Ascending aorta (tissue), 2 donors: ENCODE measurements at places on chromosomes 3 and 15.

- no peak for DNase-seq
These were observed 44.4 kb upstream of the LARS2 start for GRCh38 chr3:45343947-45344346.

- DNase-seq = no peak
These were observed 21.8 kb upstream of the KLF13 start for GRCh38 chr15:31304751-31305365.

DNA sequence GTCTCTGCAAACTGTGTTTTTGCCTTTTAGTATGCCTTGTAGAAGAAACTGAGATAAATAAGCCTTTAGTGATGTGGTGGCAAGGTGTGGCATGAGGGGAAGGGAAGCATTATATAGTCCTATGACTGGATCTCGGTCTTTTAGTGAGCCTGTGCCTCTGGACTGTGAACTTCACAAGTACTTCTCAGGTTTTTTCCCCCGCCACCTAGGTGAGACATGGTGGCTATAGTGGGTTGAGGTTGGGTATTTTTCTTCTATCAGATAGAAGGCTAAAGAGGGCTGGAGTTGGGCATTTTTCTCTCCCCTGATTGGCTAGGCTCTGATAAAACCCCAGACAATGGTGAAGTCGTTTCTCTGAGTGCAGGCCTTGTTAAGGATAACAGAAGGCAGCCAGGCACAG, 38.7 kb upstream of the ZFAND6 start:
- no peak for DNase-seq

DNA sequence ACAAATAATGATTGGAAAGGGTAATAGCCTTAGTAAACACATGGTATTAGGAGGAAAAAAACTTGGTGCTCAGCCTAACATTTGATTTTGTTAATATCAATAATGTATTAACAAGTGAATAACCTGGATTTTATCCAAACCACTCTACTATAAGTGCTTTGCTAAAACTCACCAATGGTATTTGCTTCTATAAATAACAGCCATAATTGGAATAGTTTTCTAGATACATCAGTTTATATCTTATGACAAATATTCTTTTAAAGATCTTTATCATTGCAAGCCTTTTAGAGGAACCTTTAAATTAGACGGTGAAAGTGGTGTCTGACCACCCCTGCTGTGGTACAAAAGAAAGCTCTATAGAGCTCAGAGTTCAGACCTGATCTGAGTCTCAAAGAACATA, 123.9 kb downstream of the SHOX2 start:
- DNase-seq = no peak

DNA sequence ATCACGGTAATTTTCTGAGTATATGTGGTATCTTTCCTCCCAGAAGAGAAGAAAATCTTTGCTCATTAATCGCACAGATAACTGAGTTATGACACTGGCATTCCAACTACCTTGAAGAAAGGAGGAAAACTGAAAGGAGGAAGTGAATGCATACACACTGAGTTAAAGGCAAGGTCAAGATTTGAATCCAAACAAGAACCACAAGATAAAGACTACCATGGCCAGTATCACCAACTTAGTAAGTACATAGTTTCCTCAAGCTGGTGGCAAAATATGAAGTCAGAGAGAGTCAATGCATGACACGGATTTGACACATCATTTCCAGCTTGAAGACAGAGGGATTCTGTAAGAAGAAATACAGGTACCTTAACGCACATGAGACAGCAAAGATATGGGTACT, 287.5 kb downstream of the ULK4 start:
- DNase-seq = no peak

DNA sequence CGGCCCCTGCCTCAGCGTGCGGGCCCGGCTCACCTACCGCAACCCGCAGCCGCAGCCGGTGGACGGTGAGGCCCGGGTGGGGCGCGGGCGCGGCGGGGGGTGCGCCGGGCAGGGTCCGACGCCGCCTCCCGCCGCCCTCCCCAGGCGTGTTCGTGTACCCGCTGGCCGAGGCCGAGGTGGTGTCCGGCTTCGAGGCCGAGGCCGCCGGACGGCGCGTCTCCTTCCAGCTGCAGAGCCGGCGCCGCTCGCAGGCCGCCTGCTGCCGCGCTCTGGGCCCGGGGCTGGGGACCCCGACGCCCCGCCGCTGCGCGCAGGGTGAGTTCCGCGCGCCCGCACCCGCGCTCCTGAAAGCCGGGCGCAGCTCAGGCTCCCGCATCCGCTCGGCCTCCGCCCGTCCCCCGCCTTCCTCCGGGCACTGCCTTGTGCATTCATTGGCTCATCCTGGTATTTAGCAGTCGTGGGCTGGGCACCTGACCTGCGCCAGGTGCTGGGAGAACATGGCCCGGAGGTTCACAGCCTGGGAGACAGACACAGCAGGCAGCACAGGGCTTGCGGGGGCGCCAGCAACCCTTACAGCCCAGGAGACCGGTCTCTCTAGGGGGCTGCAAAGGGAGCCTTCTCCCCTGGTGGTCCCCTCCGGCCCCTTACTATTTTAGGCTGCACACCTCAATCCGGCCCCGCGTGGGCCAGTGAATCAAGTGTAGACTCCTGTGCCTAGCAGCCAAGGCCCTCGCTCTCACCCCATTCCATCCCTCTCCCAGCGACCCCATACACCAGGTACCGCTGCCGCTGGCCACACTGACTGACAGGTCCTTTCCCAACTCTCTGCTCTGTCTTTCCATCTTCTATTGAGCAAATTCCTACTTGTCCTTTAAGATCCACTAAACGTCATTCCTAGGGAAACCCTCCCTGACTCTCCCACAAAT, 1.5 kb downstream of the VWA5B2 start:
- no peak for DNase-seq

DNA sequence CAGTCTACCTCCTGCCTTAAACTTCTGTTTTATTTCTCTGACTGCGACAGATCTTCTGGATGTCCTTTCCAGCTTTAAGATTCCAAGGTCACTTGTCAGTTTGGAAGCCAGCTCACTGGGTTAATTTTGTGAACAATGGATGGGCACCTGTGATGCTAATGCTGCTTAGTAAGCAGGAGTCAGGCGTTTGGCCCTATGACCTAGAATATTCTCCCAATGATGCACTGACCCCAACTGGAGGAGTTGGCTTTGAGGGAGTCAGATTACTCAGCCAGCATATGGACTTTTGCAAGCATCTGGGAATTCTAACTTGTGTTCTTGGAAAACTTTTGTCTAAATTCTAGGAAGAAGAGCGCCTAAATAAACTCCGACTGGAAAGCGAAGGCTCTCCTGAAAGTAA, 28.1 kb downstream of the HACD3 start:
- no peak for DNase-seq

DNA sequence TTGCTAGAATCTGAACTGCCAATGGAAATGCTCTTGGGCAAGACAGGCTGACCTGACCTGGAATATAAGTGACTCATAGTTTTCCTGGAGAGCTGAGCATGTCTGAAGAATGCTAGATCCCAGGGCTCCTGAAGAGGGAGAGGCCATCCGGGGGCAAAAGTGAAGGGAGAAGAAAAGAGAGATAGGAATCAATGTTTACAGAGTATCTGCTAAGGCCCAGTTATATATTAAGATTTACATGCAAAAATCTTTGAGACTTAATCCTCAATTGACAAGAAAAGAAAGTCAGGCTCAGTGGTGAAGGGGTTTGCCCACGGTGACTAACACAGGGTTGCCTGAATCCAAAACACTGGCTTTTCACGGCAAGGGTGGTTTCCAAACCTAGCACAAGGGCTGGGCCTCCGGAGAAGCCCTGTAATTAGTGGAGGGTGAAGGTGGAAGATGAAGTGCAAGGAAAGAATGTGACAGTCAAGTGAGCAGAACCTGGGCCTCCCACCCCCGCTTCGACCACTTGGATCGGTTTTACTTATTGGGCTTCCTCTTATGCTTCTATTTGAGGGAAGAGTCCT, 91.7 kb upstream of the FGF12 start:
- no peak for DNase-seq

DNA sequence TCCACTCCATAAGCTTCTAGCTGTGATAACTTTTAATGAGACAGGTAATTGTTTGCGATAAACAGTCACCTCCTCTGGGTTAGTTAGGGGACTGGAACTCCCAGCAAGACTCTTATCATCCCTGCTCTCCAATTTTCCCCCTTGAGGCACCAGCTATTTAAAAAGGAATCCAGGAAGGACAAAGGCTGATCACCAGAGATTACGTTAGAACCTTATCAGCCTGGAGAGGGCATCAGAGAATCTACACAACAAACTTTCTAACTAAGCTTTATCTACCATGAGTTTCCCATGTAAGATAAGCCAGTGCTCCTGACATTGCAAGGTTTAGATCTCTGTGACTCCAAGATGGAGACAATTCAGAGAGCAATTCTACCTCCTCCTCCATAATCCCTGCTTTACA, 31.3 kb downstream of the GPR176 start:
- no peak for DNase-seq

DNA sequence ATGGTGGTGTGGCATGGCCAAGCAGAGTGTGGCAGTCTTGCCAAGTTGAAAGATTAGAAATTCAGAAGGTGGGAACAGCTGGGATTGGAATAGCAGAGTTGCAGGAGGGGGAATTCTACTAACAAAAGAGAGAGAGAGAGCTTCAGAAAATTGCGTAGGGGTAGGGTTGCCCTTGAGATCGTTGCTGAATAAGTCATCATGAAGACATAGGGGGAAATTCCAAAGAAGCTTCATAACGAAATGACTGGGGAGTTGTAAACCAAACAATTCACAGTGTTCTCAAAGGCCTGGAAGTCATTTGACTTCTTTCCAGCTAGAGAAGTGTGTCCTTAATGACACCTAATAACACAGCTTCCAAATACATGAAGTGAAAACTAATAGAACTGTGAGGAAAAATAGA, 26.3 kb upstream of the TIPARP start:
- no peak for DNase-seq

GRCh38 chr3:140292170-140292569, 357.2 kb downstream of the CLSTN2 start:
- no peak for DNase-seq

- no peak for DNase-seq
These were observed 856 bp downstream of the ABCF3 start for GRCh38 chr3:184186902-184187207.

- DNase-seq = no peak
These were observed 32.1 kb downstream of the BUB1B start for GRCh38 chr15:40192942-40193341.

DNA sequence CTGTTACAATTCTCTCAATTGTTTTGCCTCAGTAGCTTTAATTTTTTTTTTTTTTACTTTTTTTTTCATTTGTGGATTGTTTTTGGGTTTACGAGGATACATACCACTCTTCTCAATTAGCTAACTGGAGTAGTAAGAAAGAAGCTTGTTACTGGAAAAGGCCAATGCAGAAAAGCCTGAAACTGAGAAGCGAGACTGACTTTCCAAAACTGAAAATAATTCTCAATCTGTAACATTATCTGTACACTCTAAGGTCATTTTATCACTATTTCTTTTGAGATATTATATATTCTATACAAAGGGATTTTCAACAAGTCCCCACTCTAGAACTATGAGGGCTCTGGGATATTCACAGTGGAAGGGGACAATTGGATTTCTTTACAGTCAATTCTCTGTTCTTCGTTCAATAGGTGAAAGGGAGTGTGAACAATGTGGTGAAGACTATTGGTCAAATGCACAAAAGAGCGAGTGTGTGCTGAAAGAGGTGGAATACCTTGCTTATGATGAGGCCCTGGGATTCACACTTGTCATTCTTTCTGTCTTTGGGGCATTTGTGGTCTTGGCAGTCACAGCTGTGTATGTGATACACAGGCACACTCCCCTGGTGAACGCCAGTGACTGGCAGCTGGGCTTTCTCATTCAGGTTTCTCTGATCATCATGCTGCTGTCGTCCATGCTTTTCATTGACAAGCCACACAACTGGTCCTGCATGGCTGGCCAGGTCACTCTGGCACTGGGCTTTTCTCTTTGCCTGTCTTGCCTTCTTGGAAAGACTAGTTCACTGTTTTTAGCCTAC, 83.9 kb upstream of the KCNAB1 start:
- no peak for DNase-seq

DNA sequence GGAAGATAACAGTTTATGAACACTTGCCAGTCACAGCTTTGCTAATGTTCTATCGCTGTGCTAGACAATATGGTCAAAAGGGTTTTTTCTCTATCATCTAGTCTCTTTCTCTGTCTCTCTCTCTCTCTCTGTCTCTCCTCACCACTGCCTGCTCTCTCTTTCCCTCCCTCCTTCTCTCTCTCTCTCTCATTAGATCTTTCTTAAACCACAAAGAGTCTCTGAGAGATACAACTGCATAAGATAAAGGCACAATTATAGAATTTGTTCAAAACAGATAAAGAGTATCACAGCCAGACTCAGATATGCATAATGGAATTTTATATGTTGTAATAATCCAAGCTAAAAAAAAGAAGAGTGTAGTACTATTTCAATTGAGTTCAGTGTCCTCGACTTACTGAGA, 258.4 kb downstream of the MECOM start:
- DNase-seq = no peak

DNA sequence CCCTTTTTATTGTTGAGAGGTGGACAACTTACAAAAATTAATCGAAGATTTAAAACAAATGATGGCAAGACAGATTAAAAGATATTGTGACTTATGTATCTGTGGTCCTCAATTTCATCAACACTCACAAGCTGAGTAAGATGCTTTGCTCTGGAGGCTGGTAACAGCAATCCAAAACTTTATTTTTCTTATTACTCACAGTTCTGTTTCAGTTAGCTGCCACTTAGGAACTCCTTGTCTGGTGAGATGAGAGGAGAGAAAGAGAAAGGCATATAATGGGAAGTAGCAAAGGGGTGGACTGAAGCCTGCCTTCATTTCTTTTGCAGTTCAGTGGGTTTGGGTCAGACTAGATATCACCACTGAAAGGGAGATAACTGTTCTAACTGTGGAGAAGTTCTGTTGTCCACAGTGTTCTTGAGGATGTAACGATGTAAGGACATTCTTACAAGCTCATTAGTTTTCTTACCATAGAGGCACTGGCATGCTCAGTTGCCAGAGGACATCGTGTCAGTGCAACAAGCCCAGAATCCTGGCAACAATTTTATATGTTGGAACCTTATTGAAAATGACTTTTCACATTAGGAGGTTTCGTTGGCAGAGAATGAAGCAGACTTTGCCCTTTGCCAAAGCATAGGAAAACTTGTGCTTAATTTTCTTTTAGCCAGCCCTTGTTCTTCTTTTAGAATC, 93.6 kb downstream of the PLCL2 start:
- DNase-seq = no peak

DNA sequence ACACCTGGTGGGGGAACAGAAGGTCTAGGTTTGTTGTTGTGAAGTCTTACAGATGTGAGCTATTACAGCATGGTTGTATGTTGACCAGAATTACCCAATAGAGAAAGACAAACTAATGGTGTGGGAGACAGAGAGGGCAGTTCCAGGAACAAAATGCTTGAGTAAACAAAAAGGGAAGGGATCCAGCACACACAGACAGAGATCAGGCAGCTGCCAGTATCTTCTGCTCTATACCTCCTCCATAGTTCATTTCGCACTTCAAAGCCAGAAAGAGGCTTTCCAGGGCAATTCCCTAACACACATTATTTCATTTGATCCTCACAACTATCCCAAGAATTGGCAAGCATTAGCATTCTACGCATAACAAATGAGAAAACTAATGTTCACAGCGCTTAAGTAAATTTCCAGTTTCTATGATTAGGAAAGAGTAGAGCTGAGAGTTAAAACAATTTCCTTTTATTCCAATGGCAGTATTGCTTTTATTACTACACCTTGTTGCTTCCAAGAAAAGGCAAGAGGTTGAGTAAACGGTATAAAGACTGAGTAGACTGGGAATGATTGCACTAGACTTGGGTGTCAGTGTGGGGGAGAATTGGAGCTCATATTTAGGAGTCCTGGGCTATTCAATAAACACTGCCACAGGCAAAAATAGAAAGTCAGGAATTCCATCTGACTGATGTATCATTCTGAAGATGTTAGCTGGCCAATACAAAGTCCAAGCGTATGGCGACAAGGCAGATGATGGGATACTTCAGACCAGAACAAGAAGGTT, 39.7 kb upstream of the ZNF280D start:
- no peak for DNase-seq
